Kidney (tissue), 22 donors: ENCODE measurements at places on chromosomes 12 and 14.

- DNase-seq: no peak
Measured at GRCh38 chr12:11954181-11954580, 116.6 kb upstream of the BCL2L14 start.

DNA sequence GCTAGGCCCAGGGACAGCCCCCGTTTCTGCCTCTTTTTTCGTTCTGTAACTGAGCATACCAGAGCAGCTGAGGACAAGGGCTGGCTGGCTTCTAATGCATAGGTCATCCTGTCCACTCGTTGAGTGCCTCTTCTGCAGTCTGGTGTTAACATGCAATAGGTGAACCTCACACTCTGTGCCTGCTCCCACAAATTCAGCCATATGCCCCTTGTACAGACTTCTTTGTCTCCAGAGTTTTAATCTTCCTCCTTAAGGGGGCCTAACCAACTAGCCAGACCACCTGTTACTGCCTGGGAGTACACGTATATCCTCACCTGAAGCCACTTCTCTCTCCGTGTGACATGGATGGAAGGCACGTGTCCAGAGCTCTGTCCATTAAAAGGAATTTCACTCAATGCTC, 111.1 kb downstream of the SLC15A4 start:
- no peak for DNase-seq

DNA sequence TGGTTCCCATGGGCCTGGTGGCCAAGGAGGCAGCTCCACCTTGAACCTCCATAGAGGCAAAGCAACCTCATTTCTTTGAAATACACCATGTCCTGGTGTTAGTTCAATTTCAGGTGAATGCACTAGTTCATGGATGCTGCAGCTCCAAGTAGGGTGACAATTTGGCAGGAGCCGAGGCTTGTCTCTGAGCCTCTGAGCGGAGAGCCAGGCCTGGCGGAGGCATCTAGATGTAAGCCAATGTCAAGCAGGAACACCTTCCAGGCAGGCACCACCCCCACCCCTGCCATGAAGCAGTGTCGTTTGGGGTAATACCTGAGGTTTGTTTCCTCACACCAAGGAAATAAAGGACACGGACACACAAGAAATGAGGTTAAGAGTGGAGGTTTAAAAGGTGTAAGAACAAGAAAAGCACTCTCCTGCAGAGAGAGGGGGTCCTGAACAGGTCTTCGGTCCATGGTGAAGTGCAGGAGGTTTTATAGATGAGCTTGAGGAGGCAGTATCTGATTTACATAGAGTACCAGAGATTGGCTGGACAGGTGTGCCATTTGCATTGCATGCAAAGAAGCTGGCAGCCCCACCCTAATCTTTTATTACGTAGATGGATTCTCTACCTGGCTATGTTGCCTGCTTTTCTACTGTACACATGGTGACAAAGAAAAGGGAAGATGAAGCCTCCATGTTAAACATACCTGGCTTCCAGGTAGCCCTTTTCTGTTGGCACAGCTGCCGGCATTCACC, 60.3 kb downstream of the RIN3 start:
- no peak for DNase-seq

DNA sequence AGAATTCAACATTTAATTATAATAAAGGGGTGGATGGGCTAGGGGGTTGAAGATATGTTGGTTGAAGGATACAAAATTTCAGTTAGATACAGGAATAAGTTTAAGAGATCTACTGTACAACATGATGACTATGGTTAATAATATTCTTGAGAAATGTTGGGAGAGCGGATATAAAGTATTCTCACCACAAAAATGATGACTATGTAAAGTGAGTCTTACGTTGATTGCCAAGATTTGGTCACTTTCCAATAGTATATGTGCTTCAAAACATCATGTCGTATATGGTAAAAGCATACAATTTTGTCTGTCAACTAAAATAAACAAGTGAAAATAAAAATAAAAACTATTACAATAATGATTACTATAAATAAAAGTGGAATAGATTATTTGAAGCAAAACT, 802.0 kb downstream of the C12orf50 start:
- DNase-seq: no peak

DNA sequence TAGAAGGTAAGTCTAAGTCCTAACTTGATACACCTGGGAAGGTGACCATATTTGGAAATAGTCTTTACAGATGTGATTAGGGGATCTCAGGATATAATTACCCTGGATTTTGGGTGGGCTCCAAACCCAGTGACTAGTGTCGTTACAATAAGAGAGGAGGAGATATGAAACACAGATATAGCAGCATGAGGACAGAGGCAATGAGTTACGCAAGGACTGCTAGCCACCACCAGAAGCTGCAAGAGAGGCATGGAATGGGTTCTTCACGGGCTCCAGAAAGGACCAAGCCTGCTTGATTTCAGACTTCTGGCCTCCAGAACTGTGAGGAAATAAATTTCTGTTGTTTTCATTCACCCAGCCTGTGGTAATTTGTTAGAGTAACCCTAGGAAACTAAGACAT, 28.6 kb downstream of the FGFR1OP2 start:
- DNase-seq: no peak
